ENCODE measurements at places on chromosomes 5 and 9.

DNA sequence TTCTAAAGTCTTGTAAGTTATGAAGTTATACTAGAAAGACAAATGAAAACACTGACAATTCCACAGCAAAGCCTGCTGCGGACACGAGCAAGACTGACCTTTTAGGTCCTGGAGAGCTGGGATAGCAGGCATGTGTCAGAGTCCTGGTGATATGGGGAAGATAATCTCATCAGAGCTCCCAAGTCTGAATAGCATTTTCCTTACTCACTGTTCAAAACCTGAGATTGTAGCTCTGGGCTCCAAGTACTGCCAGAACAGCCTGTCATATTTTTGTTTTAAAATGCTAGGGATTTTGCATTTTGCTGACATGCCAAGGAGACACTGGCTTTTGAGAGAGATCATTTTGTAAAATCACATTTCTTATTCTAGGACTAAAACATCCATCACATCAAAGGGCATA lies 90.1 kb downstream of the DRD1 start:
- peak; percentile 16 for DNase-seq

GRCh38 chr5:35954175-35954574 lies 15.8 kb upstream of the CAPSL start:
- DNase-seq: no peak

DNA sequence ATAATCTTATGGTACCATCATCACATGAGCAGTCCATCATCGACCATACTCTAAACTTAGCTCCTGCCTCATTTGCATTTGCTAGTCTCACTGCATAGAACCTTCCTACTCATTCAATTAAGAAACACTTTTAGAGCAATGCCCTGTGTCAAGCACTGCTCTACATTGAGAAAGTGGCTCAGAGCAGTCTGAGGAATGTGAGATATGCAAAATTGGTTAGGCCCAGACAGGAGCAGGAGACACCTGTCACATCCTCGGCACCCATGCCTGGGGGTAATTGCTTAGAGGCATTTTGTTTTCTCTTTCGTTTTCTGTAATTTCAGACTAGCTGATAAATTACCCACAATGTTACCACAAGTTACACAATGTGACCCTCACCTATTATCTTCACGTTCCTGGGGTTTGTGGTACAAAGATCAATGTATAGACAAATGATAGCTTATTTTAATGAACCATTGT lies 4.9 kb upstream of the RARS1 start:
- DNase-seq: no peak

DNA sequence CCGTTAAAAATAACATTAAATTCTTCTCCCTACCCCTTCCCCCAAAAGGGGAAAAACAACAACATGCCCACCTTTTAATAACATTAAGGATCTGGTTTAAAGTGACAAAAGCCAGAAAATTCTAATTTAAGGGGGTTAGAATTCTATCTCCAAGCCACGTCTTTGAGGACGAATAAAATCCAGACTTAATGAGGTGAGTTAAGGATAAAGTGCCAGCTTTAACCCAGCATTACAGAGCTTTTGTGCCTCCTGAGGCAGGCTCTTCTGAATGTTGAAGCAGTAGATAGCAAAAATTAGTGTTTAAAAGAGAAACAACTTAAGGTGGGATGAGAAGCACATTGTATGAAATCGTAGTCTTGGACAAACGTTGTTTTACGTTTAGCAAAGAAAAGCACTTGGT lies 329.0 kb upstream of the MPDZ start:
- DNase-seq: no peak

- peak; percentile 64 for DNase-seq
Observed at GRCh38 chr9:126965541-126966428, 51.2 kb downstream of the RALGPS1 start.

DNA sequence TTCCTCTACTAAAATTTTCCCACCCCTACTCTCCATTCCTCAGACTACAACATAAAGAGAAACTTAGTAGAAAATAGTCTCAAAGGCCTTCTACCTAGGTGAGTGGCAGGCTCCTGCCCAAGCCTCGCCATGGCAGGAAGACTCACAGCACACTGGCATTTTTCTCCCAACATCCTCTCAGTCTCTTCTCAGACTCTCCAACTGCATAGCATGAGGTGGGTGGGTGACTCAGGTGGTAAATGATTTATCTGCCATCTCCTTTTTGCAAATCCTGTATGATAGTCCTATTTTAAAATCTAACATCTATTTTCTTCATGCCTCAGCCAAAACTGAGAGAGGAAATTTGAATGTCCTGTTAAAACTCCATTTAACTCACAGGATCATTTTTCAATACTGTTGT lies 33.5 kb upstream of the GRIA1 start:
- no peak for DNase-seq

- peak; percentile 49 for DNase-seq
Observed at GRCh38 chr5:33725806-33726205, 166.0 kb downstream of the ADAMTS12 start.

GRCh38 chr5:139481122-139481533 lies 1.4 kb downstream of the STING1 start:
- no peak for DNase-seq

- DNase-seq: no peak
Observed at GRCh38 chr9:134059661-134060395, 8.0 kb downstream of the BRD3 start.

DNA sequence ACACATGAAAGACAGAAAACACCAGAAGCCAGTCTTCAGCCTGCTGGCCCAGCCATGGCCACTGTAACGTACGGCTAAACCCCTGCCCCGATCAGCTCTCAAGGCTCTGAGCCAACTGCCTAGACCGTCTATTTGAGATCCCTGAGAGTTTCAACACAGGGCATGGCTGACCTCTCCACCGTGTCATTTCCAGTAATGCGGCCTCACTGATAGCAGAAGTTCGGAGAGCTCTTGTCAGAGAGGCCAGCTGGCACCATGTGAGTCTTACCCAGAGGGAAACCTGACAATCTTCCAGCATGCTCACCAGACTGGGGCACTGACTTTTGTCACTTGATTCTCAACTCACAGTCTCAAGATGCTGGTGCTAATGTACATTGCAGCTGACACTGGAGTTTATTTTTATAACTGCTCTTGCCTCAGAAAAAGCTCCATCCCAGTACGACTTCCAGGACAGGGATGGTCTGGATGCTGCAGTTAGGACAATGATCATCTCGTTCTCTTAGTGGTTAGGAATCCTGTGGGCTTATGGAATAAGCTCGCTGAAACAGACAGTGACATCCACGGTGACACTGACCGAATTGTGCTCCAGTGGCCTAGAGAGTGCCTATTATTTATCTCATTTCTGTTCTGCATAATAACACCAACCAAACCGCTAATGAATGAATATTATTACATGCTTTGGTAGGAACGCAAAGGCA lies 372.7 kb downstream of the ICE1 start:
- no peak for DNase-seq

GRCh38 chr5:10645146-10645545 lies 81.3 kb downstream of the ANKRD33B start:
- DNase-seq: no peak

DNA sequence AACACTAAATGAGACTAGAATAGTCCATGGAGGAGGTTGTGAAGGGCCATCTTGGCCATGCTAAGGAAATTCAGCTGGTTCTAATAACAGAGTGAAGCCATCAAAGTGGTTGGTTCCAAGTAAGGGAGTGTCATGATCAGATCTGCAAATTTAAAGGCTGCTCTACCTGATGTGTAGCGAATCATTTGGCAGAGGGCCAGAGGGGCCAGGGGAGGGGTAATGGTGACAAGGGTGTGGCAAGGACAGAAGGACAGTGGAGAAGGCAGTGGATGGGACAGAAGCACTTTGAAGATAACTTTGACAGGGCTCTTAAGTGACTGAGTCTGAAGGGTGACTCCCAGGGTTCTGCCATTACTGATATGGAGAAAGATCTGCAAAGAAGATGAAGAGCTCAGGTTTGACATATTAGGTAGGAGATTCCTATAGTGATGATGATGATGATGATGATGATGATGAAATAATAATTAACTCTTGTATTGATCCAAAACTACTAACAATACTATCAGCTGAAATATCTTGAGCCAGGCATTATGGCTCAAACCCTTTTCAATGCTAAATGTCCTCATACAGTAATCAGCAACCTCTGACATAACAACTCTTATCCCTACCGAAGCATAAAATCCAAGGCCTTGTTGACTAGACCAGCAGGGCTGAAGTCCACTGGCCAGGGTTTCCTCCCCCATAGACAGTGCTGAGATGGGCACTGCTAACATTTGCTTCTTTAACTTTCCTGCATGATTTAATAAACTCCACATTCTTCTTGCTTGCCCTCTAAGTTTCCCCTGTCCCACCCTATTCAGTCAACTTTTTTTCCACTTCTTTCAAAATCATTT lies 20.0 kb downstream of the KIAA1191 start:
- no peak for DNase-seq

DNA sequence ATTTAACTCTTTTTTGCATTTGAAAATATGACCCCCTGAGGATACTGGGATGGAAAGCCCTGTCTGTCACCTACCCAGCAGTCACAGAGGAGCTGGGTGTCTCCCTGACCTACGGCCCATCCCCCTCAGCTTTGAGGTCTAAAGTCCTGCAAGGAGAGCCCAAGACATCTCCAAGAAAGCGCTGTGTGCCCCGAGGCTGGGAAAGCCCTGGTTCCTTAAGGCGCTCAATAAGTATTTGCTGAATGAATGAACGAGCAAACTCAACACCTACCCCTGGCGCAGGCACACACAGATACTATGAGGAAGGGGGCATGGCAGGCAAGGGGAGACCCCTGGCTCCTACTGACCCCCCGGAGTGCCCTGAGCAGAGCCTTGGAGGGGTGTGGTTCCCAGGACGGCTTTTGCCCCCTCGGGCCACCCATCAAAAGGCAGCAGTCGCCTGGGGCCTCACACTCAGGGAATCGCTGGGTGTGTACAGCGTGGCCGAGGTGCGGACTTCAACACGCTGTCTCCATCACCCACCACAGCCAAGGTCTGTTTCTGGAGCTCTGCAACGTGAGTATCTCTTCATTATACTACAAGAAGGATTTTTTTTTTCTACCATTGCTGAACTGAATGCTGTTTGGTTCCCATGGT lies 211.6 kb downstream of the ERCC6L2 start:
- no peak for DNase-seq

DNA sequence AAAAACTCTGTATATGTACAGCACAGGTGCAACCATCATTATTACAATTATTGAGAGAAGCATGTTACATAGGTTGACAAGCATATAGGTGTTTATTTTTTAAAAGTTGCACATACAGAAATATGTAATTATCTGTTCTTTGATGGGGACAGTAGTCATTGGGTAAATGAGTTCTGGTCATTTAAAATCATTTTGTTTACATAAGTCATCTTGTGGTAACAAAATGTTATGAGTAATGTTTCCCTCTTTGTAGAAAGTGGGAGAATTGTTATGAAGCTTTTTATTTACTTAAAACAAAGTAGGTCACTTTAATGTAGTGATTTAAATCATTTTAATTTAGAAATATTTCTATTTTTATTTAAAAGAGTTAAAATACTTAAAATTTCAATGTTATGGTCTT lies 33.8 kb upstream of the FBXL17 start:
- DNase-seq: no peak

DNA sequence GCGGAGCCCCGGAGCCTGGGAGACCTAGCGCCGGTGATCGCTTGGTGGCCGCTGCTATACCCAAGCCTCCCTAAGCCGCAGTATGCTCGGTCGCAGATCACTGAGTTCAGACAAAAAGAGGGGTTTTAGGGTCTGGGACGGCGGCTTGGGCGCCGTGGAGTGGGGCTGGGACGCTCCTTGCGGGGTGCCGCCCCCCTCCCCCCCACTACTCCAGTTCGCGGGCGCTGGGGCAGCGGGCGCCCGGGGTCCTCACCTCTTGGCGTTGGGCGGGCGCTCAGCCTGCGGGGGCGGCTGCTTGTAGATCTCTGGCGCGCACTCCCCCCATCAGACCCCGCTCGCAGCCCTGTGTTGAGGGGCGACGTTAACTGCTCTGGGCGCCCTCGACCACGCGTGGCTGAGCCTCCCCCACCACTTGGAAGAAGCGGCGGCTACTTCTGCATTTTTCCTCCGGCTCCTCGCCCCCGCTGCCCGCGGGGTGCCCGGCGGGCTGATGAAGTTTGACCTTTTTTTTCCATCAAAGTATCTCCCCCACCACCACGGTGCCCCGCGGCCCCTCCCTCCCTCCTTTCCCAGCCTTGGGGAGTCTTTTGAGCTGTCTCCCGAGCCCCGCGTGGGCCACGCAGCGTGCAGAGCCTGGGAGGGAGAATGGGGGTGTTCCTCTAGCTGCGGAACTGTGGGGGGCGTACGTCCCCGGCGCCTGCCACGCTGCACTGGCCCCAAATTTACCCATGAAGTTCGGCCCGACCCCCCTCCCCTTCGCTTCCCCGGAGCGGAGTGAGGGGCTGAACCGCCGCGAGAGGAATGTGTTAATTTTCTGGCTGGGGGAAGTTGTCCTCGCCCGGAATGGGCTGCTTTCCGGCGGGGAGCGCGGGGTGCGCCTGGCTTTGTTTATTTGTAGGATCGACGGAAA lies 1.2 kb downstream of the CXXC5 start:
- DNase-seq: no peak

GRCh38 chr9:132240841-132241482 lies 79.1 kb downstream of the NTNG2 start:
- peak; percentile 97 for DNase-seq

DNA sequence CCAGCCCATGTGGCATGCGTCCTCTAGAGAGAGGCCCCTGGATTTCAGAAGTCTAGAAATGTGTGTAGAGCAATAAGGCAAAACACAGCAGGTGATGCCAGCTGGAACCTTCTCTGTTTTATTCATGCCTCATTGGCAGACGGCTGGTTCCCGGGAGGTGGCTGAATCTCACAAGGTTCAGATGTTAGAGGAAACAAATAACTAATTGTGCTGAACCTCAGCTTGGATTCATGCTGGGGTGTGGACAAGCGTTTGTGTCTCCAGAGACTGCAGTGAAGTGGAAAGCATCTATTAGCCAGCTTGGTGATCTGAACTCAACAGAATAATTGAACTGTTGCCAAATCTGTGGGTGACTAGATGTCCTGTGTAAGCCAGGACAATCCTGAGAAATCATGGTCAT lies 131.1 kb upstream of the NR4A3 start:
- no peak for DNase-seq

DNA sequence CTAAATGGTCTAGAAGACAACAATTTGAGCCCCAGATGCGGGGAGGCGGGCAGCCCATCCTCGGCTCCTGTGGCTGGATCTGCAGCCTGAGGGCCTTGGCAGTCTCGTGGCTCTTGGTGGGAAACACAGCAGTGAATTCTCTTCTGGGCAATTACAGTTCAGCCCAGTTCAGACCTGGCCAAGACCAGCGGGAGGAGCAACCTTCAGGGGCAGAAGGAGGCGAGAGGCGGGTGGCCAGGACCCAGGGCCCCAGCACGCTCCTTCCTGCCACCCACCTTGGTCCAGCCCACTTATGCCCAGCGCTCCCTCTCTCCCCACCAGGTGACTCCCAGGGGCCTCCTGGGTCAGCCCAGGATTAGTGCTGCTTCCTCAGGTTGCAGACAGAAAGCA lies 7.8 kb downstream of the MYMK start:
- DNase-seq: no peak

DNA sequence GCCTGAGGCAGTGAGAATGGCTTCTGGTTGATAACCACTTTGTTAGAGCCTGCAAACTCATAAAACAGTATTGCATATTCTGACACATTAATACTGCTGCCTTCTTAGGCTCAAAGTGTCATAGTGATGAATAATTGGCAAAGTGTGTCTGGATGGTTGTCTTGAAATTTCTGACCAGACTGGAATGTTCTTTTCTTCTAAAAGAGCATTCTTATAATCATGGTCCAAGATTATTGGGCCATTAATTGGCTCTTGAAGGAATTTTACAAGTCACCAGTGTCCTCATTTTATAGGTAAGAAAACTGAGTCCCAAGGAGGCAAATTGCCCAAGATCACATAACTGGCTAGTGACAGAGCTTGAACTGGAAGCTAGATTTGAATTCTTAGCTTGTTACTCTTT lies 111.7 kb downstream of the PCSK1 start:
- no peak for DNase-seq

GRCh38 chr9:34465468-34465867 lies 6.9 kb downstream of the DNAI1 start:
- no peak for DNase-seq

All from AG08396 (cell line).